ENCODE measurements at places on chromosomes 12 and 14. TPM values are rescaled to one million over a fixed set of nuclear protein-coding genes. Genes with fewer than 3 reads are reported as not detected.
A peak's percentile ranks its signal among the peaks of the same experiment; 100 is the strongest.

Gene DRAM1
- 13.5 TPM for total RNA-seq

Gene ATF7IP
- total RNA-seq, result 64.2 TPM

Gene KRT76
- total RNA-seq, result 0.38 TPM

Gene PLEKHD1
- 1.4 TPM for total RNA-seq

Gene SMIM41
- not detected for total RNA-seq

Gene LTBP2
- 1.8 TPM for total RNA-seq

Gene KRT2
- 1.5 TPM for total RNA-seq

DNA sequence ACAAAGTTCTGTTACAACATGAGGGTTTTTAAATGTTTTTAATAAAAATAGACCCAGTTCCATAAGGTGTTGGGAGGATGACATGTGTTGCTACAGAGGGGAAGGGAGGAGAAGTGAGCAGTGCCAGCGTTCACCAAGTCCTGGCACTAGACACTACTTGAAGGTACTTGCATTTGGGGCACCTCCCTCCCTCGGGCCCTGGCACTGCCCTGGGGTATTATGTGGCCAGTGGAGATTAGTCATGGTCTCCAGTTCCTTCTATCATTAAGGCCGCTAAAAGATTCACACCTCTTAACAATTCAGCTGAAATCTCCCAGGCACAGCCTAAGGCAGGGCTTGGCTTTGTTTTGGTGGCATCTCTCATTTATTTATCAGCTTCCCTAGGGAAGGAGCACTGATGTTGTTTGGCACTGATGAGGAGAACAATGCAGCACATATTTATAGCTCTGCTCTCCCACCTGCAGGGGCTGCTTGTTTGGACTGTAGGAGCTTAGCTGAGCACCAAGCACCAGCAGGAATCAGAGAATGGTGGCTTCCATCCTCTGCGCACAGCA, 155.5 kb upstream of the NTF3 start:
- ATAC-seq, result no peak

DNA sequence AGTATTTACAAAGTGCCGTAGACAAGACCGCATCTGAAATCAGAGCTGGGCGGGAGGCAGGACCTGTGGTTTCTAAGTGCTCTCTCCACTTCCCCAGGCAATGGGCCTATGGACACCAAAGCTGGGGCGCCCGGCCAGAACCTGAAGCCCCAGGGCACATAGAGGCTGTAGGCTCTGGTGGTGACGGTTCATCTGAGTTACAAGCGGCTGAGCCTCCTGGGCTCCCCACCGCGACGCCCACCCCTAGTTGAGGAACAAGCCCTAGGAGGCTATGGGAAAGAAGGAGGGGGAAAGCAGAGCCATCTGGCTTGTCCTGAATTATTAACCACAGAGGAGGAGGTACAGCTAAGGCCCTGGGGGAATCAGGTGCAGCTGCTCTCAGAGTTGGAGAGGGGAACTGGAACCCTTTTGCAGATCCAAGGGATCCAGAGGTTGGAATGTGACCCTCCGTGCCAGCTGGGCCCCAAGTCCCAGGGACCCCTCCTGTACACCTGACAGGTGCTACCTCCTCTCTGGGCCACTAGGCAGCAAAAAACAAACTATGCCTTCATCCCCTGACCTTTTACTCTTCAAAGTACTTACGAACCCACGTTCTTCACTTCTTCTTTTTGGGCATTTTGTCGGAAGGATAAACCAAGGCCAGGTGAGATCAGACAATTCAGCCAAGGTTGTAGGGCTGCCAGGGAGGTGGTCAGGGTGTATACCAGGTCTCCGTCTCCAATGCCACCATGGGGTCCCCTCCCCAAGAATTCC, 77.2 kb downstream of the ARL6IP4 start:
- peak; percentile 59 for ATAC-seq

- ATAC-seq, result no peak
Observed at GRCh38 chr14:85301506-85301905, 228.4 kb upstream of the FLRT2 start.

DNA sequence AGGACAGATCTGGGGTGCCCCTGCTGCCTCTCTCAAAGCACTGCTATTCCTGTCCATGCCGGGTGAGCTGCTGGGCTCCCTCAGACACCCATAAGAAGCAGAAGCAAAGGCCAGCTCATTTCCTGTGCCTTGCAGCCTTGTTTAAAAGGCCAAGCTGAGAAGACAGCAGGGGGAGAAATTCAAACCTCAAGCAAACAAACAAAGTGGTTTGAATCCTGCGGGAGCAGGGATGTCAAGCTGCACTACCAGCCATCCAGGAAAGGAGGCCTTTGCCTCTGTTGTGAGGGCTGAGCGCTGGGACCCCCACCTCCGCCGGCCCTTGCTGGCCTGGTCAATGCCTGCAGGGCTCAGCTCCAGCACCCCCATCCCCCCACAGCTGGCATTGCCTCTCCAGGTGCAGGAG, 176.5 kb downstream of the PIWIL1 start:
- peak; percentile 32 for ATAC-seq

DNA sequence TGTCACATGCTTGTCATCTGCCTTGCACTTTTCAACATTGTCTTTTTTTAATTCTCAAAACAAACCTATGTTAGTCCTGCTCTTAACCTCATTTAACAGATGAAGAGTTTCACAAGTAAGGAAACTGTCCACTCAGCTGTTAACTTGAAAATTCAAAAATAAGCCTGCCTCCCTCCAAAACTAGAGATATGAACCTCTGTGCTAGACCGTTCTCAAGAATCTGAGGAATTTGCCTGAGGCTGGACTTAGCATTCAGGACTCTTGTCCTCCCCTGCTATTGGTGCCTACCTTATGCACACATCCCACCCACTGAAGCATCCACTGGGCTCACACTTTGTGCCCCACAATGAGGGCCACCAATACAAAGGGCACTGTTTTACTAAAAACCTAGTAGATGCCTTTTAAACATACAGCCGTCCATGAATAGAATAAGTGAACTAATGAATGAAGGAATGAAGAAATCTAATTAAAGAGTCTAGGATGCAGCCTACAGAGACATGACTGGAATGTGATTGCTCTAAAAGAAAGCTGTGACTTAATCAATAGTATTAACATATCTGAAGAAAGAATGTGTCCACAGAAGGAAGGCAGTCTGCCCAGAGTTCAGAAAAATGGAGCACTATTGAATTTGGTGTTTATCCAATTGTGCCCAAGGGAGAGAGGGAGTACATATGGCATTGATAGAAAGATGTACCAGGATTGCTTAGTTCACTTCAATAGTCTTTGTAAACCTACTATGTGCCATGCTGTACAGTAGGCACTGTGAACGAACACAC, 238.5 kb downstream of the SPTSSA start:
- ATAC-seq, result no peak

DNA sequence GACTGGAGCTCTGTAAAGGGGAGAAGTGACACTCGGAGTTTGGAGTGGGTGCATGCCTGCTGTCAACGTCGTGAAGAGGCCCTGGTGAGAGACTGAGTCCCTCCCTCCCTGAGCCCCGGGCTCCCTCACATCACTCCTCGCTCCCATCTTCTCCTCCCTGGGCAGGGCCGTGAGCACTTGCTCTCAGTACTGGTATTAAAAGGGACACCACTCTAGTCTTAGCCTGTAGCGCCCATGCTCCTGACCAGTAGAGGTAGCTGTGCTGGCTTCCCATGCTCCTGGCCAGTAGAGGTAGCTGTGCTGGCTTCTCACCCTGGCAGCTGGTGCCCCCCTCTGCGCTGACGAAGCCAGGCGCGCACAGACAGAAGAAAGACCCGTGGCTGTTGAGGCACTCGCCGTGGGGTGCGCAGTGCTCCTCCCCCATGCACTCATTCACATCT, 14.7 kb downstream of the ISCA2 start:
- ATAC-seq, result no peak

DNA sequence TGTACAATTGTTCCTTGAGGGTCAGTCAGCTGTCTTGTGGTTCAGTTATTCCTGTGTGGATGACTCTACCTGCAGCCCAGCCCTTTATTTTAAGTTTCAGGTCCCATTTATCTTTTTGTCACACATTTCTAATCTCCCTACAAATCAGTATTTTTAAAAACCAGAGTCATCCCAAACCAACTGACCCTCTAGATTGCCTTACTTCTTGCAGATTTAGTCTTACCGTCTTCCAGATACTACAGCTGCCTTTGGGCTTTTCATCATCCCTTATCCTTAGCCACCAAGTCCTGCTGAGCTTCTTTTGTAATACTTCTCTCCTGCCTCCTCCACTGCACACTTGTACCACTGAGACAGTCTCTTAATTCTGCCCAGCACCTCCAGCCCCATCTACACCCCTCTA, 54.9 kb downstream of the PRKCH start:
- no peak for ATAC-seq

DNA sequence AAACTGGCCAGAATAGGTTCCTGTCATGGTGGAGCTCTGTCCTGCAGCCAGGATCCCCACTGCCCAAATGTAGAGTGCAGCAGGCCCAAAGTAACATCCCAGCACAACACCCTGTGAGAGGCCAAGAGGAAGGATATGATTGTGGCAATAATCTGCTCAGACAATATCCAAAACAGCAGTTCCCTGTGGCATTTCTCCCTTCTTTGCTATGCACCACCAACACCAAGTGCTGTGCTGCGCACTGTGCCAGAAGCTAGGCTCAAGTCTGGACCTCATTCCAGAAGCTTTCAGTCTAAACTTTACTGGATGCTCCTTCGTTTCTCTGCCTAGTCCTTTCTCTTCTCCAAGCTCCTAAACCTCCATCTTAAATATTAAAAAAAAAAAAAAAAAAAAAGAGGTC, 33.4 kb downstream of the SLC11A2 start:
- ATAC-seq, result no peak

DNA sequence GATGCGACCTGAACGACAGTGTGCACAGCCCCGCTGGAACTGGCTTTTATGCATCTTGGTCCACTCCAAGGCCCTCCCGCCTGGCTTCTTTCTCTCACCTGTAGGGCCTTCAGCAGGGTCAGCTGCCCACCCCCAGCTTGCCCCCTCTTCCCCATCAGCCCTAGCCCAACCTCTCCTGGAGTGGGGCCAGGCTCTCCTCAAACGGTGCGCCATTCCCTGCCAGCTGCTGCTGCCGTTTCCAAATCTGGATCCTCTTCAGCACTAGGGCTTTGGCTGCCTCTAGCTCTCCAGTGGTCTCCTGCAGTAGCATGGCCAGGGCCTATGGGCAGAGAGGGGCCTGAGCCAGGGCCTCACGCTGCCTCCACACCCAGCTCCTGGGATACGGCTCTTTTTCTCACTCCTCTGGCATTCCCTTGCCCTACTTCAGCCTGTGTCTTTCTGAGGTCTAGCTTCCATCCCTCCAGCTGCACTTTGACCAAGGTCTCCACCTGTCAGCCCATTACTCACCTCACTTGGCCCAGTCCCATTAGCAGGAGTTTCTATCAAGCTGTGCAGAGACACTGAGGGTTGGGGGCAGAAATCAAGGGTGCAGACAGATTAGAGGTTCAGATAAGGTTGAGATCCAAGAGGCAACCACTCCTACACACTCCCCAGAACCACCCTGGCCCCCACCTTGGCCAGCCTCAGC, 5.0 kb downstream of the STAT6 start:
- no peak for ATAC-seq

- ATAC-seq, result no peak
Observed at GRCh38 chr12:128298091-128298748, 31.2 kb downstream of the TMEM132C start.

DNA sequence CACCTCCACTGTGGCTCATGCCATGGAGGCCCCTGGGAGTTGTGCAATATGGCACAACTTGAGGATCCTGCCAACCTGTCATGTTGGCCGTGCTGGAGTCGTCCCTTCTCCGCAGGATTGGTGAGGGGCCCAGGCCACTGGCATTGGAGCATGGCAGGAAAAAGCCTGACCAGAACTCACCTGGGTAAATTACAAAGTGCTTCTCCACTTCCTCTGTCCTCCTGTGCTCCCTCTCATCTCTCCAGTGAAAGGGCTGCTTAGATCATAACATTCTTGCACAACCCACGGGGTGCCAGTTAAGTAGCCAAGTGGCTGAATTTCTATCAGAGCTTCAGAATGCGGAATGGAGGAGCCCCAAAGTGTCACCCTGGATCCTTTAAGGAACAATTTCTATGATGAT, 381.0 kb downstream of the DPF3 start:
- no peak for ATAC-seq

DNA sequence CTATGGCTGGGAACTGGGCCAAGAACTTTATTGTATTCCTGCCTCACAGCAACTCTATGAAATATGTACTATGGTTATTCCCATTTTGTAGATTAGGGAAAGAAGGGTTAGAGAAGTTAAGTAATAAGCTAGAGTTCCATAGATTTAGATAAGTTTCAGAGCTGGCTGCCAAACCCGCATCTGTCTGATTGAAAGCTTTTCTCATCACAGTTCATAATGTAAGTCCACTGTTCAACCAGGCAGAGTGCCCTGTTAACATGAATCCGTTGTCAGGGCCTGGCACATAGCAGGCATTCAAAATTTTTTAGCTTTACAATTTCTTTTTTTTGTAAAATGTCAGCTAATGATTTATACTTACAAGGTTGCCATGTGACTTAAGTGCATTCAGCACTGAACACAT, 467.3 kb downstream of the NRXN3 start:
- ATAC-seq, result no peak

DNA sequence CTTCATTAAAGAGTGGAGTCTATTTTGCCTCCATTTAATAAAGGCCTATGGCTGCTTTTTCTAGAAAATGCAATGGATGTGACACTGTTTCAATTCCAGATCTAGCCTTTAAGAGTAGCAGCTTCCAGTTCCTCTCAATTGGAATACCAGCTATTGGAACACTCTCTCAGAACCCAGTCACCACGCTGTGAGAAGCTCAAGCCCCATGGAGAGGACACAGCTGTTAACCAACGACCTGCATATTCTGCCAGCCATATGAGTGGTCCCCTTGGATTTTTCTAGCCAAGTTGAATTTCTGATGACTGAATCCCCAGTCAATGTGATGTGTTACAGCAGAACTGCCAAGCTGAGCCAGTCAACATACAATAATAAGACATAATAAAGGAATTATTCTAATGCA, 131.8 kb downstream of the TMTC3 start:
- ATAC-seq, result no peak

DNA sequence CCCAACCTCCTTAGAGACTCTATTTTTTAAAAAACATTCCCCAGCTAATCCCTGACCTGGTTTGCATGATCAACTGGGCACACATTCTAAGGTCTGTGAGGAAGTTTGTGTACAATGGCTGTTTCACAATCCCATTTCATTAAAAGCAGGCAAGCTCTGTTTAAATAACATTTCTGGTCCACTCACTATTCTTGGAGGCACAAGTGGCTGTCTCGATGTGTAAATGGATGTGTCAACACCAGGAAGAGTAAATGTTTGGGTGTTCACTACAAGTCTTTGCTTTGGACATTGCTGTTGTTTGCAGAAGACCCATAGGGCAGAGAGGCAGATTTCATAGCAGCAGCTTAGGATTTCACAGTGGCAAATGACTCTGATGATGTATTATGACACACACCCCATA, 98.3 kb downstream of the PDZRN4 start:
- ATAC-seq, result no peak

Measured in motor neuron (in vitro differentiated cells).